Stromal cell of bone marrow (primary cell): ENCODE measurements at places on chromosomes 5 and 9.
A peak's percentile ranks its signal among the peaks of the same experiment; 100 is the strongest.

DNA sequence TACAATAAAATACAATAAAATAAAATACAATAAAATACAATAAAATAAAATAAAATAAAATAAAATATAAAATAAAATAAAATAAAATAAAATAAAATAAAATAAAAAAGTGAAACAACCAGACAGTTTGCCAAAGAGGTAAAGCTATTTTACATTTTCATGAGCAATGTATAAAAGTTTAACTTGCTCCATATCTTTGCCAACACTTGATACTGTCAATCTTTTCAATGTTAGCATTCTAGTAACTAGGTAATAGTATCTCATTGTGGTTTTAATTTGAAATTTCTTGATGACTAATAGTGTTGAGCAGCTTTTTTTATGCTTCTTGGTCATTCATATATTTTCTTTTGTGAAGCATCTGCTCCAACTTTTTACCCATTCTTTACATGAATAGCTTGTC, 17.3 kb downstream of the TTC33 start:
- no peak for DNase-seq

DNA sequence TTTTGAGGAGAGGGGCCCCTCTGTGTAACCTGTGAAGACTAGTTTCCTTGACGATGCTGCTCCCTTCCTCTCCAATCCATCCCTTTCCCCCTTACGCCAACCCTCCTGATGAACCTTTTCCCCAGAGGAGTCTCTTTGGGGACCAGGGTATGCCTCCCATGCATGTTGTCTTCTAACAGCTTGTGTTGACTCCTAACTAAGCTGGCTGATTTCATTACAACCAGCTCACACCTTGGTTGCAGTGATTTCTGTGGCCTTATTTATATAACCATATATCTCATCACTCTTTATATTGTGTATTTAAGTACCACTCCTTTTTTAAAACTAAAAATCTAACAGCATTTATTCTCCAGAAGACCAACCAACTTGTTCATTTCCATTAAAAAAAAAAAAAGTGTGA, 42.5 kb downstream of the SFXN1 start:
- no peak for DNase-seq

DNA sequence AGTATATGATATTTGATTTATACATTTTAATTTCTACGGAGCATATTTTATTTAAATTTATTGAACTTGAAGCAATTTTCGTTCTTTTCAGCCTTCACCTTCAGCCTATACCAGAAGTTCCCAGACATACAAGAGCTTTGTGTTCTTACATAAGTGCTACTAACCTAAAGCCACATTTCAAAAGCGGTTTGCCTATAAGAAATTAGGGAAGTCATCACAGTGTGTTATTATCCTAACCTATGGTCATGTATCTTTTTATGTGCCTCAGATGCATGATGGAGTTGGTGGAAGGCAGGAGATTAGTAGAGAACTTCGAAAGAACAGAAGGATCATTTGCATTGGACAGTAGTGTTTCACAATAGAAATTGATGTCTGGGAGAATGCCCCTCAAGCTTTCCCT, 3.1 kb downstream of the KIF2A start:
- DNase-seq = no peak

GRCh38 chr9:13863112-13863511, 450.8 kb downstream of the NFIB start:
- DNase-seq = peak; percentile 36

DNA sequence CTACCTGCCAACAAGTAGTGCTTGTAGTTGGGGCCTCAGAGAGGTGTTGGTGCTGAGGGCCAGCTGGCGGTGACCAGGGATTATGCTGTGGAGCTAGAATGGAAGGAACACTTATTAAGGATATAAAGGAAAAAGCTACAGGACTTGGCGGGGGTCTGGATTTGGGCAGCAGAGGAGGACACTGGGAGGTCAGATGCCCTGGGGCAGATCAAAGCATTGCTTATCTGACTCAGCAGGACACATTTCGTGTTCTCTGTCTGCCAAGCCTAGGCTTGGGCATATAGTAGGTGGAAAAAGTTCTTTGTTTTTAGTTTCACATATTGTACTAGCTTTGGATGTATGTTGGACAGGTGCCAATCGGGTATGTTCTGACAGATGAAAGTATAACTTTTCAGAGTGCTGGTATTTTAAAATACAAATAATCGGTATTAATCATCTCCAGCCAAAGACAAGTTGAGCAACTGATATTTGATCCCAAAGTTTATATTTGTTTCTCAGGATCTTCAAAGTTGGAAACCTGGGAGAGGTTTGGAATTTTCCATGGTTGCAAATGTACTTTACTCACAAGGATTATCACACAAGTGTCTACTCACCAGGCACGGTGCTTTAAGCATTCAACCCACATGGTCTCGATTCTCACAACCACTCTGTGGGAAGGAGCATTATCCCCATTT, 69.4 kb downstream of the IQGAP2 start:
- no peak for DNase-seq

GRCh38 chr9:84736081-84736480, 66.6 kb downstream of the NTRK2 start:
- no peak for DNase-seq

- DNase-seq = no peak
Observed at GRCh38 chr5:26310415-26310814, 728.0 kb downstream of the CDH9 start.

DNA sequence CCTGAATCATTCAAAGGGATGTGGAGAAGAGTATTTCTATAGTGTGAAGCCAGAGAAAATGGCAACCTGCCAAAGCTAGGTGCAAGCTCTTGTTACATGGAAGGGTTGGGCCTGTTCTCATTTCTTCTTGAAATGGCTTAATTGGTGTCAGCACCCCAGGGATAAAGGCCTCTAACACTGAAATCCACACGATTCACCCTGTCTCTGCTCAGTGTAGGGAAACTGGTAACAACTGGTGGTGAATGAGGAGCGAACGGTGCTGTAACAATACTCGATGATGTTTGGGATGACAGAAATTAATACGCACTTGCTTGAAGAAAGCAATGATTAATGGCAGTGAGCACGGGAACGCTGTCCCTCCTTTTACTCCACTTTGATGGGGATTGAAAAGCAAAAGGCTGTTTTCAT, 16.2 kb downstream of the PBX3 start:
- no peak for DNase-seq

DNA sequence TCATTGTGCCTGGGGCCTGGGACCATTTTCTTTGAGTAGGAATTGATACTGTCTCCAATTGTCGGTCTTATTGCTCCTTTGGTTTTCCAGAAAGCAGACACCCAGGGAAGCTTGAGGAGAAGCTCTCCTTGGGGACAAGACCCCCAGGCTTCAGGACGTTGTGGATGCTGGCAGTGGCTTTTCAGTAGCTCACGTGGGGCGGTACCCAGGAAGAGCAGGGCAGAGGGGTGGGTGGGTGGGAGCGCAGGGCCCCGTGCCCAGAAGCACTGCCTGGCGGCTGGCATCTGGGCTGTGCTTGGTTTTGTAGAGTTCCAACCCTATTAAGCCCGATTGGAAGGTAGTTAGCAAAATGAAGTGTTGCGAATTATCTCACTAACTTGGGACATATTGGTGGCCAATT, 374.2 kb upstream of the IRX1 start:
- no peak for DNase-seq

GRCh38 chr9:99176527-99177013, 45.2 kb downstream of the ALG2 start:
- no peak for DNase-seq

GRCh38 chr5:65825408-65826328, 100.7 kb upstream of the ERBIN start:
- no peak for DNase-seq

DNA sequence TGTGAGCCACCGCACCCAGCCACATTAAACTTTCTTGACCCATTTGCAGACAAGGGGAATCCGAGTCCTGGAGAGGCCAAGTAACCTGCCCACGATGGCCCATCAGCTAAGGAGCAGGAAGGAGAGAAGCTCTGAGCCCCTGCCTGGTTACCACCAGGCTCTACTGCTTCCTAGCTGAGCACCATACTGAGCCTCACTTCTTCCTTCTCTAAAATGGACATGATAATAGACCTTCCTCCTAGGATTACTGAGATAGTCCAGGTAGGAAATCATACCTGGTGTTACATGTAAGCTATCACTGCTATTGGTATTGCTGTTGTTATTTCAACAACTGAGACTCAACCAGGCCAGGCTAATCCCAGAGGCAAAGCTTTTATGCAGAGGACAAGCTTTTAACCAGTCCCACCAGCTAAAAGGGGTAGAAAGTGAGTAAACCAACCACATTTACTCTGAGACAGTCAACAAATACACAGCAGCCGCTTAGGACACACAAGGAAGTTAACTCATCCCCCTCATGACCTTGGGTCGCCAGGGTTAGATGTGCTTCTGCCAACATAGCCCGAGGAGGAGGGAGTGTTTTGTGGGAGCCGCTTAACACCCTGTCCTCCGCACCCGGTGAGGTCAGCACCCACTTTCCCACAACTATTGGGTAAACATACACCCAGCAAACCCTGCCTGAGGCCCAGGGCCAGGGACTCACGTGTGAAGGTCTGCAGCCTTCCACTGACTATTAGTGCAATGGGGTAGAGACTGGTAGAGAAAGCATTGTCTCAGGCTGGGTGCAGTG, 20.6 kb upstream of the PTGES start:
- DNase-seq = peak; percentile 63

DNA sequence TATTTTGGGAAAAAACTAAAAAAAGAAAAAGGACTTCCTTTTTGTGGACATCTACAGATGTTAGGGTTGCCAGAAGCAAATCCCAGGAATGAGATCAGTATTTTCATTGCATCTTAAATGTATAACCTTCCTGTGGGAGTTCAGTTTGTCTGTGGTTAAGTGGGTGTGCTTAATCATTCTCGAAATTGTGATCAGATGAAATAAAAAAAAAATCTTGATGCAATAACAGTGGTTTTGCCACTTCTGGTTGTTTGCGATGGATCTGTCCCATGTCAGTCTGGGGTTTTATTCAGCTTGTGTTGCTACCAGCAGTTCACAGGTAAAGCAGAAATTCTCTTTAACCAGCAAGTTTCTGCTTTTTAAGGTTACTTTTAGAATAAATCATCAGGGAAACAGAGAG, 179.0 kb downstream of the MAN2A1 start:
- no peak for DNase-seq

DNA sequence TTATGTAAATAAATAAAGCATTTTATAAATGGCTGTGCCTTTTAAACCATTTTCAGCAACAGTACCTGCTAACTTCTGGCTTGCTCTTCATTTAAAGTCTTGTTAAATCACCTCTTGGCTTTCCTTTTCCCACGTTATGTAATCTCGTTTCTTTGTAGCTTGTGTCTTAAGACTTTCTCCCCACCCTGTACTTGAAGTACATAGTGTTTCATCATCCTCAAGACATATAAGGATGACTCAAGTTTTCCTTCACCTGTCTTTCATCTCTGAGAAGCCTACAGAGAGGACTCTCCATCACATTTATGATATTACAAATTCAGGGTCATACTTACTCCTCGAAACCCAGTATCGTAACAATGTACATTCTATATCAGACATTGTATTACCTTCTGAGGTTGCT, 33.9 kb downstream of the PRELID2 start:
- DNase-seq = no peak

GRCh38 chr5:1311439-1312055, 16.7 kb upstream of the TERT start:
- DNase-seq = no peak

DNA sequence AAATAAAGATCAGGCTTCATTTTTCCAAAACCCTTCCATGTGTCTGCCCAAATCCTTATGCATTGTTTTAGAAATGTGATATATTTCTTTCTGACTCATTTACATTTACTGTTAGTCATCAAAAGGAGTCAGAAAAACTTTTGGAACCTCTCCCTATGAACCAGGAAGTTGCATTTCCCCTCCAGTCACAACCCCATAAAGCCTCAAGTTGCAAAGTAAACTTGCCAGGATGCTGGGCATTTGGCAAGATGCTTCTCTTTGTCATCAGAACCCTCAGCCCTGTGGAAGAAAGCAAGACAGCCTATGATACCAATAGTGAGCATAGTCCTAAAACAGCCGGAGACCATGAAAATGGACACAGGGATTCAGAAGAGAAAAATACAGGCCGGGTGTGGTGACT, 84.2 kb downstream of the MUSK start:
- DNase-seq = peak; percentile 99

DNA sequence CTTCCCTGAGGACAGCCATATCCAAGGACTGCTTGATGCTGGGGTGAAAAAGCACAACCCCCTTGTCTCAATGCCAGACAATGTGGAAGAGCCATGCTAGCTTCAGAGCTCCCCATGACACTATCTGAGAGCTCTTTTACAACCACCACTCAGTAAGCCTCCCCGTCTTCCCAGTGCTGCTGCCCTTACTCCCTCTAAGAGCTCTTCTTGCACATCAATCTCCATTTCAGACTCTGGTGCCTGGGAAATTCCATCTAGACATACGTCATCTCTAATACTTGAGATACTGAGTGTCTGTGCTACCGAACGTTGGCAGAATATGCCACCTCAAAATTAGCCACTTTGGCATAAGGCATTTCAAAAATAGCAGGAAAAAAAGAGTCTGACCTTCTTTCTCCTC, 94.5 kb downstream of the EDIL3 start:
- DNase-seq = no peak

DNA sequence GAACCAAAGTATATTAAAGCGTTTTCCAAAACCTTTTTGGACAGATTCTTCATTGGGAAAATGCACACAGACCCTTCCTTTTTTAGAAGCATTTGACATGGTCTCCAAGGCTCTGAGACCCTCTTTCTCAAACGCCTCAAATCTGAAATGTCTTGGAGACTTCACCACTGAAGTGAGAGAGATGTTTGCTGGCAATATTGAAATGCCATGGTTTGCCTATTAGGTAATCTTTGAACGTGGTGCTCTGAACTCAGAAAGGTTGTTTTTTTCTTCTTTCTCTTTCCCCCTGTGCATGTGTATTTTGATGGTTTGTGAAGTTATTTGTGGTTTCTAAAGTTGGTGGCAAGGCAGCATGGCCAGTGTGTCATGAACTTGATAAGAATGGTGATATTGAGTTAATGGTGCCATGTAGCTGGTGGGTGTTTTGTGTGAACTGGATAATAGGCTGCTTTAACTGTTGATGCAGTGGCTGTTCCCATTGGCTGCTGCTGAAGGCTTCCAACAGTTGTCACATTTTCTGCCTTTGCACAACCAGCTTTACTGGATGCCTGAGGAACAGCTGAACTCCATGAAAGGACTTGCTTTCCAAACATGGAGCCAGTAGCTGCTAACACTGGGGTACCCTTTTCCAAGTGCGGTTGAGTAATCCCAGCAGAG, 1.7 kb downstream of the PALM2AKAP2 start:
- no peak for DNase-seq

GRCh38 chr9:137342482-137342881, 40.4 kb upstream of the NRARP start:
- DNase-seq = no peak

GRCh38 chr9:99092643-99093491, 12.0 kb upstream of the TGFBR1 start:
- DNase-seq = no peak

DNA sequence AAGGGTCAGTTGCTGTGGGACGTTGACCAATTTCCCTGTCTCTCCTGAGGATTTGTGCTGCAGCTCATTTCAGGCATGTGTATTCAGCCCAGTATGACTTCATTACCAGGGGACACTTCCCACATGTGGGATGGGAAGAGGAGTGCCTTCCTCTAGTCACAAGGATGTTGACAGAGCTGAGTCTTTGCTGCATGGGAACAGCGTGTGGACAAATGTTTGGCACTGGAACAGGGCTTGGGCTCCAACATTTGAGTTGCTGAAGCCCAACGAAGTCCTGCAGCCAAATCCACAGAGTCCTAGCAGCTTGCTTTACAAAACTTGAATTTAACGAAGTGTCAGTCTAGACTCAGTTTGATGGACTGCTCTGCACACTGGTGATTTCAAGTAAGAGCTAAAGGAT, 283.2 kb downstream of the SH3GL2 start:
- no peak for DNase-seq
